ENCODE measurements at places on chromosomes 13 and 19.

- no peak for DNase-seq
These were observed 21.8 kb downstream of the POLR1D start for GRCh38 chr13:27643334-27644132.

DNA sequence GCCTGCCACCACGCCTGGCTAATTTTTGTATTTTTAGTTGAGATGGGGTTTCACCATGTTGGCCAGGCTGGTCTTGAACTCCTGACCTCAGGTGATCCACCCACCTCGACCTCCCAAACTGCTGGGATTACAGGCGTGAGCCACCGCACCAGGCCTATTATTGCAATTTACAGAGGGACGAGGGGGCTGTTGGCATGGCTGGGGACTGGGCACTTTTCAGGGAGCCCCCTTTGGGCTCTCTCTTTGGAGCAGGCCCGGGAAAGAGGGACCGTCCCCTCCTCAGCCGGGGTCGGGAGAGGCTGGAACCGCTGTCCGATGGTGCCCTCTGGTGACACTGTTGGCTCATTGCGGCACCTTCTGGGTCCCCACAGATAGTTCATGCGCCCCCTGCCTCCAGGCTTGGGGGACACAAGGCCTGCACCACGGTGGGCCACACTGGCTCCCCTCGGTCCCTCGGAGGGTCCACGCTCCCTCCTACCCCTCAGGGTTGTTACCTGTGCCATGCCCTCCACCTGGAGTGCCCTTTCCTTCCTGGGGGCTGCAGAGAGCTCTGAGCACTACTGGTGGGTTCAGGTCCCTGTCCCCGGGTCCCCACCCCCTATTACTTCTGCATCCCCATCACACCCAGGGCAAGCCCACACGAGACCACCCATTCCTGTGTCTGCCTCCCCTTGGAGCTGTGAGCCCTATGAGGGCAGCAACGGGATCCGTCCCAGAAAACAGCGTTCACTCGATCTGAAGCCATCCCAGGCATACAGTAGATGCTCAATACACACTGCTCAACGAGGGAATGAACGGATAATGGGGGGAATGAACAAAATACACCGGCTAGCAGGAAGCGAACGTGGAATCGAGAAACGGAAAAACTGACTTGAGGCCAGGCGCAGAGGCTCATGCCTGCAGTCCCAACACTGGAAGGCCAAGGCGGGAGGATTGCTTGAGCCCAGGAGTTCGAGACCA lies 12.5 kb downstream of the FEM1A start:
- DNase-seq: no peak

DNA sequence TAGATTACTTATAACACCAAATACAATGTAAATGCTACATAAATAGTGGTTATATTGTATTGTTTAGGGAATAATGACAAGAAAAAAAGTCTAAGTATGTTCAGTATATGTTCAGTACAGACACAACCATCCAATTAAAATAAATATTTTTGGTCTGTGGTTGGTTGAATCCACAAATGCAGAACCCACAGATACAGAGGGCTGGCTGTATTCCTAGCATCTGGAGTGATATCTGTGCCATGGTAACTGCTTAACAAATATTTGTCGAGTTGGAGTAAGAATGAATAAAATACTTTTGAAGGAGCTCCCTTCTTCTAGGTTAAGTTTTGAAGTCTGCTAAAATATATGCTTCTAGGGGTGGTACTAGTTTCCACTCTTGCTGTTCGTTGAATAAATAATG lies 241.0 kb downstream of the KLF5 start:
- DNase-seq: no peak

DNA sequence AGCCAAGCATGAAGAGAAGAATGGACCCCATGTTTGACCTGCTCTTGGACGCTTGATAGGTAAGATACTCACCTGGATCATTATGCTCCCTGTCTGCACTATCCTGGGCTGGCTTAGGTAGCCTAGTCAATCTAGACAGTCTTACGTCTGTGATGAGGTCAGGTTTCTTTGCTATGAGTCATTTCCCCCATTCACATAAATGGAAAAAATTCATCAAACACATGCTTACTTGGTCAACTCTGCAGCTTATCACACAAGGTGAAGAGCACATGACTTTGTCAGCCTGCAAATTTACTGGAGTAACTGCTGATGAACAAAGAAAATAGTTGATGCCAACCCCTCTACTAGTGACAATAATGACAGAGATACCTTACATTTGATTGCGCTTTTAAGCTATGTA lies 170.0 kb downstream of the NUFIP1 start:
- no peak for DNase-seq

DNA sequence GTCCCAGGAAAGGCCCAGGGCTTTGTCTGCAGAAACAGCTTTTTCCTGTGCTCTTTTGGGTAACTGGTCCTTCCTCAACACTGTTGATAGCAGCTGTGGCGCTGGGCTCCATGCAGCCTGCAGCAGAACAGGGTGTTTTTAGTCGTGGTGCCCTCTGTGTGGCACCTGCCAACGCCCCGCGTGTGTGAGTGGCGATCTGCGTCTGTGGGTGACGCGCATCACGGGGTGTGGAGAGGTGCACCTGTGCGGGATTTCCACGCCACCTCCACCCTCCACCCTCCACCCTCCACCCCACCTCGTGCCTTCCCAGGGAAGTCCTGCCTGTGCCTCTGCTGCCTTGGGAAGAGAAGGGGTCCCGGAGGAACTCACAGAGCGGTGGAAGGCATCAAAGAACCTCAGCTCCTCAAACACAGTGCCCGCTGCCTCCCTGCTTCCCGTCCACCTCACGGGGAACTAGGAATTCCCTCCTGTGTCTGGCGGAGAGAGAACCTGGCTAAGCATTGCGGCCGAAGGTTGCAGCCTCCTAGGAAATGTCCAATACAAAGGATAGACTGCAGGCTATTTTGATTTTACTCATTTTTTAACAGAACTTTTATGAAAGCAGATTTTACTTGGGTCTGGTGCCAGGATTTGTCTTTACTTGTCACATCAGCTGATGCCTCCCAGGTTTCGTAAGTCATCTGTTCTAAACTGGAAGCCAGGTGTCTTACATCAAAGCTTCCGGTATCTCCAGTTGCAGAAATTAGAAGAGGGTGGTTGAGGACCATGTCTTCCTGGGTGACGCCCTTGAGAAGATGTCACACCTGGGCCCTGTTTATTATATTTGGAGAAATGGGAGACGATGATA lies 84.0 kb downstream of the ATP11A start:
- DNase-seq: no peak

DNA sequence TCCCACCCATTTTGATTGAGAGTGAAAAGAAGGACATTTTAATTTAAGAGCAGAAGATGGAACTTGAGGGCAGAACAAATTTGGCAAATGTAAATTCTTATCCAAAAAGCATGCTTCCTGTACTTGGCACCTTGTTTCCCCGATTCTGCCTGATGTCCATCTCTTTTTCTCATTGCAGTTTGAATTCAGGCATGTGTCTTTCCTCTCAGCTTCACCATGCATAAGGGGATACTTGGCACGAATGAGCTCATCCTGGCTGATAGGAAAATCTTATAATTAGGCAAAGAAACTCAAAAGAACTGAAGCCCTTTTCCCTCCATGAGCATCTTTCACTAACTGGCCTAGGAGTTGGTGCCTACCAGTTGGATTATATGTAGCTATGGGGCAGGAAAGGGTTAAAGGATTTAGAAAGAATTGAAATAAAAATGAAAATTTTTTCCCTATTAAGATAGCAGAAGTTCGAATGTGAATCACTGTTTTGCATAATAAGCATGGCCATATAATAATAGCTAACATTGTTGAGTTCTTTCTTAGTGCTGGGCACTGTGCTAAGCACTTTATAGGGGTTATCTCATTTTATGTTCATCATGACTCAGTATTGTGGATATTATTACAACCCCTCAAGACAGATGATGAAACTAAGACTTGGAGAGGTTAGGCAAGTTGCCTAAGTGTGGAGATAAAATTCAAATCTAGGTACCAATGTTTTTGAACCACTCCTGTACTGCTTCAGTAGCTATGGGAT lies 386.6 kb downstream of the KCNRG start:
- DNase-seq: peak; percentile 61

DNA sequence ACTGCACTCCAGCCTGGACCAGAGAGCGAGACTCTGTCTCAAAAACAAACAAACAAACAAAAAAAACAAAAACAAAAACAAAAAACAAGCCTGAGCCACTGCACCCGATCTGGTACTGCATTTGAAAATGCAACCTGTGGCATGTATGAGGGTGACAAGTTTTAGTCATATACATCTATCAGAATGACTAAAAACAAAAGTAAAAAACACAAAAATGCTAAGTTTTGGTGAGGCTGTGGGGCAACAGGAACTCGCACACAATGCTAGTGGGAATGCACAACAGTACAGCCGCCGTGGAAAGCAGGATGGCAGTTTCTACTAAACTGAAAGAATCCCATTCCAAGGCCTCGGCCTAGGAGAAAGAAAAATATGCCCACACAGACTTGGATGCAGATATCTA lies 7.8 kb downstream of the EBPL start:
- no peak for DNase-seq

- peak; percentile 67 for DNase-seq
These were observed 141.7 kb upstream of the SERP2 start for GRCh38 chr13:44231786-44232516.

- DNase-seq: no peak
These were observed 149.0 kb upstream of the ZNF536 start for GRCh38 chr19:30222992-30223865.

GRCh38 chr19:55113570-55114039 lies 3.8 kb downstream of the PPP1R12C start:
- DNase-seq: peak; percentile 90

Measured in BJ (cell line).